Naive thymus-derived CD8-positive, alpha-beta T cell (primary cell): ENCODE measurements at places on chromosomes 2 and 18.

DNA sequence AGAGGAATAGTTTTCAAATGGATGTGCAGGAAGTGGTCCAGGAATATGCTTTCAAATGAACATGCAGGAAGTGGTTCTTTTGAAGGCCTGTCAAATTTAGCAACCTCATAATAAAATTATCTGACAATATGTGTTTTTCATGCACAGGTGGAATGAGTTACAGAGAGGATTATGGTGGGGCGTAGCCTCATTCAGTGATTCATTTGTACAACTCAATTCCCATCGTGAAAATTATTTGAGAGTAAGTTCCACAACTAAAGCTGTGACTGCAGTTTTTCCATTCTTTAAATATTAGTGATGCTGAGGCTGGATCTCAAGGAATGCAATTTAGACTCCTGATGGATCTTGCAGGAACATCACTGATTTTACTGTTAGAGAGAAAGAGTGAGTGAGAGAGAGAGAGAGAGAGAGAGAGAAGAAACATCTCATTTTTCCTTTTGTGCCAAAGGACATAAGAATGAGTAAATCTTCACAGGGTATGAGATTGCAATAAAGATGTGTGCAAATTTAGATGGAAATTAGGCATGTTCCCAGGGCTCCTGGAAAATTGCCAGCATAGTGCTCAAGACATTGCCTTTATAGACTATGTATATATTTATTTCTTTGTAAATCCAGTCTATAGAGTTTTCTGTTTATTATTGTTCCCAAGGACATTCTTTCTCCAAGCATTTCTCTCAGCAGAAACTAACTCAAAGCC, 394.9 kb upstream of the ZEB2 start:
- no peak for DNase-seq

DNA sequence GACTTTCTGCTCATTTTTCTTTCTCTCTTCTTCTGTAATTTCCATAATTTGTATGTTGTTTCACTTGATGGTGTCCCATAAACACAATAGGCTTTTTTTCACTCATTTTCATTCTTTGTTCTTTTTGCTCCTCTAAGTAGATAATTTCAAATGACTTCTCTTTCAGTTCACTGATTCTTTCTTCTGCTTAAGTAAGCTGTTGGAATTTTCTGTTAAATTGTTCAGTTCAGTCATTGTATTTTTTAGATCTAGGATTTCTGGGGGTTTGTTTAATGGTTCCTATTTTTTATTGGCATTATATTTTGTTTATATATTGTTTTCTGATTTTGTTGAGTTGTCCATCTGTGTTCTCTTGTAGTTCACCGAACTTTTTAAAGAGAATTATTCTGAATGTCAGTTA, 19.5 kb downstream of the SP140L start:
- DNase-seq, result no peak

- no peak for DNase-seq
These were observed 12.8 kb upstream of the TMEM18 start for GRCh38 chr2:689877-690510.

DNA sequence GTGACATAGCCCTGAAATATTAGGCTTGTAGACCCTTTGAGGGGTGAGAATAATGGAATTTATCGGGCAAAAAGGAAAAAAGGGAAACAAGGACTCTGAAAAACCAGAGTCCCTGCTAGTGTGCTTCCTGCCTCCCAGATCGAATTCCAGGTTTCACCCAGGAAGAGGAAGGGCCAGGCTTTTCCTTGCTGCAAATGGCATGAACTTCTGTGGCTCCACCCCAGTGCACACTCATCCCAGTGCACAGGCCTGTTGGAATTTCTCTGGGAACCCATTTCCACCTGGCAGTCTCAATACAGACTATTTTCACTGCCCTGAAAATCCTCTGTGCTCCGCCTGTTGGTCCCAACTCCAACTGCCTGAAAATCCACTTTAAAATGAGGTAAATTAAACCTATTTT, 29.9 kb downstream of the C18orf54 start:
- no peak for DNase-seq

DNA sequence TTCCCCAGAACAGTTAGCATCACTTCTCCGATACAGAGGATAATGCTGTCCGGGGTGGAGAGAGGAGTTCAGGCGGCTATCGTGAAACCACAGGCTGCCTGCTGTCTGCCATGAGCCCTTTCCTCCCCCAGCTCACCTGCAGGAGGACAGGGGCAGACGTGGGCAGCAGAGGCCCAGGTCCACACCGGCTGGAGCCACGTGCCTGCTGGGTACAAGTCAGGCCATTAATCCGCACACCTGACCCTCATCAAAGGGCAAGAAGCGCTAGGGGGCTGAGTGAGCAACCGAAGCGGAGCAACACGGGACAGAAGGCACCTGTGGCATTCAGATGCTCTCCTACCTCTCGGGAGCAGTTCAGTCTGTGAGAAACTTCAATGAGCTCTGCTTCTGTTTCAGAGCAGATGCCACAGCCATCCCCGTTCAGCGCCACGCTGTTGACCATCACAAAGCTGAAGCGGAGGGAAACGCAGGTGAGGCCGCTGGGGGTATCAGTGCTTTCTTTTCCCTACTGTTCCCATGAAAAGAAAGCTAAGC, 21.5 kb downstream of the MPPE1 start:
- no peak for DNase-seq

DNA sequence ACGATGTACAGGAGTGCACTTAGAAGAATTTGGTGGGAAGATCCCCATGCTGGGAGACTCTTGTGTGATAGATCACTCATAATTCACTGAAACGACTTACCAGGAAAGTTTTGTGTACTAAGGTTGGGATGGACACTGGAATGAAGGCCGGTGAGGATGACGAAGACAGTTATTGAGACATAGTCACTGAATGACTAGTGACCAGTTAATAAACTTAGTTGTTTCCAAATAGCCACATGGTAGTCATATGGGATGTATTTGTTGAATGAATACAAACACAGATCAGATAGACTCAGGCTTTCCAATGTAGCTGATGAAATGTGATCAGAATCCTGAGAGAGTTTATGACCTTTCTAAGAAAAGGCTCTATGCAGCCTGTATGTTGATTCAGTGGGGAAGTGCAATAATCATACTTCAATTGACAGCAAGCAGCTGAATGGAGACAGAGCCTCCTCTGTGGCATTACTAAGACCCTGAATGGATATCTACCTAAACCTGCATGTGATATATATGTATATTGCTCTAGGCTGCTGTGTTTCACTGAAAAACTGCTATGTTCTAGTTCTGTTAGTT, 20.4 kb downstream of the GDF7 start:
- DNase-seq, result no peak
